ENCODE measurements at places on chromosomes 6 and 20. TPM values are rescaled to one million over a fixed set of nuclear protein-coding genes. Genes with fewer than 3 reads are reported as not detected.

DNA sequence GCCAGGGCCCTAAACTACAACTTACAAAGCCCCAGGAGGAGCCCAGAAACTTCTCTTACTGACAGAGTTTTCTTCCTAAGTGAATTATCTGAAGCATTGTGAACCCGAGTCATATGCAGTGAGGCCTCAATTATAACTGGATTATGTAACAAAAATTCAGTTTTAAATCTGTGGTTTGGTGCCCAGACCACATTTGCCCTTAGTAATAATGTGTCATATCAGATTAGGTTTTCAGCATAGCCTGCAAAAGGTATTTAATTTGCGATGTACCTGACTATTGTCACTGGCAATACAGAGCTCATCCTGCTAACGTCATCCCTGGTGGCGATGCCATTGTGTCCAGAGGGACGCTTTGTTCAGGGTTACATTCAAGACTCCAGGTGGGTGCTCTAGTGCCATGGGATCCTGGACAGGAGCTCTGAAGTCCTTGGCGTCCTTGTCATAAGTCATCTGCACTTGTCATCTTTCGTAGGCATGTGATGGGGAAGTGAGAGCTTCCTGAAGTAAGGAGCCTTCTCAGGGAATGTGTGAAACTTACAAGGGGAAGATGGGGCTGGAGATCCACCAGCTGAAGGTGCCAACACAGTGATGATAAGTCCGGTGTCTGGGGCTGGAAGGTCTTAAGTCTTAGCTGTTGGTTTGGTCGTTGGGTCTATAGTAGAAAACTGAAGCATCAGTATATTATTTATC is 65.1 kb downstream of the HIVEP1 start:
- DNase-seq, result no peak

GRCh38 chr20:46694484-46694883 is 5.2 kb upstream of the TP53RK start:
- no peak for DNase-seq

GRCh38 chr6:37619641-37620040 is 78.0 kb downstream of the MDGA1 start:
- DNase-seq, result no peak

GRCh38 chr20:22180244-22180643 is 404.1 kb downstream of the FOXA2 start:
- no peak for DNase-seq

DNA sequence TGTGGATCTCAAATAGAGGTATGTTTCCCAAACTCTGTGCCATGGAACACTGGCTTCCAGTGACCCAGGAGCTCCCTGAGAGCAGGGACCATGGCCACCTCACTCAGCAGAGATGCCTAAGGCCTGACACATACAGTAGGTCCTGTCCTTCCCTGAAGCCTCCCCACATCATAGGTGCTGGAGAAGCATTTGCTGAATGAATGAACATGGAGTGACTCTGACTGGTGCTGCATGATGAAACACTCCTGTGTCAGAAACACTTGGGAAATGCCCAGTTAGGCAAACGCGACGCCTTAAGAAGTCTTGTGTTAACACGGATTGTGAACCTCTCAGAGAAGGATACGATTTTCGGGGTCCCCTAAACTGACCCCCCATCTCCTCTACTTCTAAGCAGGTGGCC is 14.3 kb downstream of the SLA2 start:
- no peak for DNase-seq

DNA sequence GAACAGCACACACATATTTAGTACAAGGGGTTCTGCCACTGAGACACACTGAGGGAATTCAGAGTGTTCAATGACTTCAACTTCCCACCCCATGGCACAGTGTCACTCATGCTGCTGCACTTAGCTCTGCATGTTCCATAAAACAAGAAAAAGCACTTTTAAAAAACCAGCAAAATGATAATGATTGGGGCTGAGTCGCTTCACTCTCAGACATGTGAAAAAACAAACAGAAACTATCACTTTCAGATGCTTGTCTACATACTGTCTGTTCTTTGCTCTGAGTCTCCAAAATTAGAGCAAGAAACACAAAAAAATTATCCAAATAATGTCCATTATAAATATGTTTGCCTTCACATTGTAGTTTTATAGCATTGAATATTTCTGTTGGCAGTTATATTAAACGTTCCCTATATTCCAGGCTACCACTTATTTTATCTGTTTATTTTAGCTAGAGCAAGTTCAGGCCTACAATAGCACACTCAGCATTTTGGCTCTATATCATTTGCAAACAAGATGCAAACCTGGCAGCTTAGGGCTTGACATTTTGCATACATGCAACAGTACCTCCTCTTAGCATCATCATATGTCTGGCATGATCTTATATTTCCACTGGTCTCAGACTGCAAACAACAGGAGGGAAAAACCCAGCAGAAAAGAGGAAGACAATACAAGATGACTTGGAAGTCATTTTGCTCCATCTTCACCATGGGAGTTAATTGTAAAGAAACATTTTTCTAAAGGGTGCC is 398.8 kb downstream of the HACE1 start:
- DNase-seq, result no peak

DNA sequence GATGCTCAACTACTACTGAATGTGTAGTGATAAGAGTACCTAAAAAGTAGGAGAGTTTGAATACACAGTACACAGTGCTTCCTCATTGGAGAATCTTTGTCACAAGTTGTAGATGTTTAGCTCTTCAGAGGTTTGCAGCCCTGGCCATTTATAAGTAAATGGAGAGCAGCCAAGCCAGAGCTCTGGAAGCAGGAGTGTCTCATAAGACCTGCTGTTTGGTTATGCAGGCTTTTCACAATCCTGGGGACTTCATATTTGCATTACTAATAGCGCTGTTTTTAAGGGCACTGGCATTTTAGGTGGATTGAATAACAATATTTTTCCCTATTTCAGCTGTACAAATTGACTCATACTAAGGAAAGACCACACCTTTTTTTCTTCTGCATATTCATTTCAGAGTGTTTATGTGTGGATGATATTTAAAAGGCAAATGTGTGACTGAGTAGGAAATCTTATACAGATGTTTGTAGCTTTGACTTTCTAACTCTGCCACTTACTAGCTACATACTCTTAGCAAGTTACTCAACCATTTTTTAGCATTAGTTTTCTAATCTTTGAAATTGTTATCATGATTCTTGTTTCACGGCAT is 730.5 kb upstream of the MAP3K7 start:
- DNase-seq, result no peak

GRCh38 chr6:106591111-106591825 is 38.0 kb downstream of the RTN4IP1 start:
- DNase-seq, result peak; percentile 85

DNA sequence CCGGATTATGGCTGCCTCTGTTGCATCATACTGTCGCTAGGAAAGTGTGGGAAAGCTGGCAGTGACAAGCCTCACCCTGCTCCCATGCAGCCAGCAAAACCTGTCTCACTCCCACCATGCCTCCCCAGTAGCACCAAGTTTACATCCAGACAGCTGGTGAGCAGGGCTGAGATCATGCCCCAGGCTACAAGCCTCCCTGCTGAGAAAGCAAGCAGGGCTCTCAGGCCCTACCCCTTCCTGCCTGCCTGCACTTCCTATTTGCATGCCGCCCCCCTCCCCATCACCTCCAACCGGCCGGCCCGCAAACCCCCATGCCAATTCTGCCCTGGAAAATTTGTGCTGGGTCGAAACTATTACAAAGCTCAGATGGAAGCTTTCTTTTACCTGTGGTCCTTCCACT is 408.2 kb upstream of the FKBP1C start:
- no peak for DNase-seq

DNA sequence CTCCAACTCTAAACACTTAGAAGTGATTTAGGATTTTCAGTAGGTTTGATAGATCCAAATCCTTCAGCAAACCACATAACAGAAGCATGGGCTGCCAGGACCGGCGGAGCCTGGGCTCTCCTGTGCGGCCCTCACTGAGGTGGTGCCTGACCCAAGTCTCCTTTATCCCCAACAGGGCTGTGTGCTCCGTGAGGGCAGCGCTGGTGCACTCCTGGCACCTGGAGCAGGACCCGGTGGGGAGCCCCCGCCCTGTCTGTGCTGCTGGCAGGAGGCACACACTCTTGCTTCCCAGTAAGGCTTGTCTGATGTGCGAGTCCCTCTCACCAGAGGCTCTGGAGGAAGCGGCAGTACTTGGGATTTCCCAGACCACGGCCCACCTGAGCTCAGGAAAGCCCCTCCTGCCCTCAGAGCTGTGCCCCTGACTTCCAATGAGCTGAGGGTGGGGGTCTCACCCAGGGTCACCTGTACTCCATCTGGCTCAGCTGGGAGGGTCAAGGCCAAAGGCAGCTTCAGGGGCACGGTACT is 56.2 kb downstream of the PYGB start:
- DNase-seq, result no peak

GRCh38 chr6:11064836-11065235 is 20.7 kb upstream of the ELOVL2 start:
- DNase-seq, result peak; percentile 61

GRCh38 chr20:44247131-44247571 is at the start of gene GDAP1L1:
TSS of gene GDAP1L1 (plus strand) at chr20:44247308. CDS start at chr20:44247335, 27 bp downstream.
- no peak for DNase-seq

DNA sequence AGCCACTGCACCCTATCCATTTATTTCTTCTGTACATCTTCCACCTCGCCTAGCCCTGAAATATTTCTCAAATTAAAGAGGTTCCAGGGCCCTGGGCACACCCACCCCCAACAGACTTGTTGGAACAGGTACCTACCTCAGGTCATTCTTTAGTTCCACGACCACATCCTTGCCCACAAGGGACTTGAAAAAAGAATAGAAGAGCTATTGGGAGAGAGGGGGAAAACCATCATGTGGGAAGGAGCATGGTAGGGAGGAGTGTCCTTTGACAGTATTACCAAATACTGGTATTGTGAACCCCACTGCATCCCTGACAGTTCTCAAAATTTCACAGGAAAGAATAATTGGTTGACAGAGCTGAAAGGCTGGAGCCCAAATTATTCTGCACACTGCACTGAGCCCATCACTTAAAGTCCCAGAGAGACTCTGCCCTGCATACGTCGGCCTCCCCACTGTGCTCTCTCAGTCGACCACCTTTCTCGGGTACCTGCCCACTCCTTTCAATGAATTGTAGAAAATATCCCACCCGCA is 762 bp downstream of the LSM2 start:
- DNase-seq, result no peak

GRCh38 chr6:134809130-134809529 is 140.8 kb downstream of the ALDH8A1 start:
- DNase-seq, result peak; percentile 38

- DNase-seq, result no peak
Measured at GRCh38 chr6:12544821-12545565, 171.6 kb upstream of the PHACTR1 start.

The GHRH gene
- total RNA-seq, result not detected

The C20orf202 gene
- not detected for total RNA-seq

The AKAP12 gene
- total RNA-seq, result 5.7 TPM

The ADGRF1 gene
- total RNA-seq, result not detected

The TAAR9 gene
- total RNA-seq, result not detected

The CD109 gene
- total RNA-seq, result 20.7 TPM

The CTAGE9 gene
- total RNA-seq, result not detected

The SLC32A1 gene
- total RNA-seq, result not detected

The SCAND1 gene
- total RNA-seq, result 79.0 TPM

The IMPG1 gene
- total RNA-seq, result not detected

The DCDC2 gene
- not detected for total RNA-seq

The PMEPA1 gene
- total RNA-seq, result 3.4 TPM
